ENCODE measurements at places on chromosomes 2 and 18. TPM values are rescaled to one million over a fixed set of nuclear protein-coding genes. Genes with fewer than 3 reads are reported as not detected.

- H3K4me3 ChIP-seq, result no peak overlapping the region
- no peak for DNase-seq
- no peaks in the 10 kb centered on the region for H3K27me3 ChIP-seq
- no peaks in the 10 kb centered on the region for H3K36me3 ChIP-seq
Measured at GRCh38 chr2:235070063-235070706, 118.4 kb downstream of the SH3BP4 start.

DNA sequence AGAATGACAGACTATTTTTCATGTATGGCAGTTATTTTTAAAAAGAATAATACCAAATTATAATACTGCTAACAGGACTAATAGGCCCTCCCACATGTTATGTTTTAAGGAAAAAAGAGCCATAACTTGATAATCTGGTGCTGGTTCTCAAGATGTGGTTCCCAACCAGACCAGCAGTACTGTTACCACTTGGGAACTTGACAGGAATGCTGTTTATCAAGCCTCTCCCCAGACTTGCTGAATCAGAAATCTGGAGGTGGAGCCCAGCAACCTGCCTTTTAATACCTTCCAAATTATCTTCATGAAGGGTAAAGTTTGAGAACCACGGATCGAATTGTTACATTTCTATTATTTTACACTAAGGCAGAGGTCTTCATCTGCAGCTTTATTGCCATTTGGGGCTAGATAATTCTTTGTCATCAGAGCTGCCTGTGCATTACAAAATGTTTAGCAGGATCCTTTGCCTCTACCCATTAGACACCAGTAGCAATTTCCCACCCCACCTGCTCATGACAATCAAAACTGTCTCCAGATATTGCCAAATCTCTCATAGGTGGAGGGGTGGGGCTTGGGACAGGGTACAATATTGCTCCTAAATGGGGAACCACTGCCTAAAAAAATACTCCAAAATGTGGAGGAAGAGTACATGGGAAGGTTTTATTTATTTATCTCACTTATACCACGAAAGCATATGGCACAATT, 629.6 kb downstream of the ARHGAP15 start:
- no peaks in the 10 kb centered on the region for H3K27me3 ChIP-seq
- no peaks in the 10 kb centered on the region for H3K36me3 ChIP-seq
- no peak overlapping the region for H3K4me3 ChIP-seq
- no peaks in the 10 kb centered on the region for H3K4me1 ChIP-seq
- DNase-seq, result no peak

GRCh38 chr2:190382851-190383250, 25.3 kb upstream of the MFSD6 start:
- H3K27me3 ChIP-seq, result no peaks in the 10 kb centered on the region
- no peak overlapping the region for H3K27ac ChIP-seq
- H3K36me3 ChIP-seq, result no peaks in the 10 kb centered on the region
- H3K4me3 ChIP-seq, result no peak overlapping the region
- no peak for DNase-seq

GRCh38 chr18:58310517-58310916, 266.5 kb downstream of the NEDD4L start:
- no peaks in the 10 kb centered on the region for H3K27me3 ChIP-seq
- peaks cover 2% of the 10 kb centered on the region for H3K4me1 ChIP-seq
- no peak overlapping the region for H3K27ac ChIP-seq
- H3K4me3 ChIP-seq, result no peak overlapping the region
- no peak for DNase-seq

- no peak overlapping the region for H3K4me3 ChIP-seq
- H3K27me3 ChIP-seq, result no peaks in the 10 kb centered on the region
- no peak overlapping the region for H3K27ac ChIP-seq
- no peak for DNase-seq
- no peaks in the 10 kb centered on the region for H3K36me3 ChIP-seq
- H3K4me1 ChIP-seq, result peaks cover 8% of the 10 kb centered on the region
Measured at GRCh38 chr2:138239902-138240491, 261.6 kb upstream of the SPOPL start.

DNA sequence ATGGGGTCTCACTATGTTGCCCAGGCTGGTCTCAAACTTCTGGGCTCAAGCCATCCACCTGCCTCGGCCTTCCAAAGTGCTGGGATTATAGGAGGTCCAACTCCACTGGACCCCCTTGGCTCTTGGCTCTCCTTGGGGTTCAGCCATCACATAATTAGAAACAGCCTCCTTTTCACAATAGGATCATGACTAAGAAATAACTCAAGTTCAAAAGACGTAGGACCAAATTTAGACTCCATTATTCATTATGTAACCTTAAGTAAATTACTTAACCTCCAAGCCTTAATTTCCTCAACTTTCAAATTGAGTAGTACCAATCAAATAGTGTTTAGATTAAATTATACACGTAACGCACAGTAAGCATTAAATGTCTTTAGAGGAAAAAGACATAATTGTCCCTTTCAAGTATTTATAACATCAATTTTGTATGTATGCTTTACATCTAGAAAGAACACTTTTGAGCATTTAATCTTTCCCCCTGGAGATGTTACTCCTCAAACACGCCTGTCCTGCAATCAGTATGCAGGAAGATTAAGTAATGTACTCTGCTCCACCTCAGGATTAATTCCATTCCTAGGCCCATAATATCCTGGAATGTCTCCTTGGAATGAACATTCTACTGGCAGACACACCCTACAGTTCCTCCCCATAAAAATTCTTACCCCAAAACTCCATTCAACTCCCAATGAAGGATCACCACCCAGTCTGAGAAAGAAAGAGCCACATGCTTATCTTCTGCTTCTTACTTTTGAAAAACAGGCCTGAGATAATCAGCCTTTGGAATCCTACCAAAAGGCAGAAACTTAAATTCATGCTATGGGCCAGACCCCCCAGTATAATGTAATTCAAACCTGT, 49.1 kb downstream of the COBLL1 start:
- H3K27me3 ChIP-seq, result no peaks in the 10 kb centered on the region
- no peak overlapping the region for H3K27ac ChIP-seq
- DNase-seq, result no peak
- H3K4me3 ChIP-seq, result no peak overlapping the region
- no peaks in the 10 kb centered on the region for H3K36me3 ChIP-seq

GRCh38 chr18:7946734-7947377, 379.7 kb downstream of the PTPRM start:
- H3K27me3 ChIP-seq, result no peaks in the 10 kb centered on the region
- no peaks in the 10 kb centered on the region for H3K36me3 ChIP-seq
- peaks cover 2% of the 10 kb centered on the region for H3K4me1 ChIP-seq
- peak overlapping the region; percentile 3 for H3K4me3 ChIP-seq
- H3K27ac ChIP-seq, result peak overlapping the region; percentile 36
- peak; percentile 46 for DNase-seq

GRCh38 chr18:62485684-62486083, 37.1 kb upstream of the ZCCHC2 start:
- DNase-seq, result no peak
- no peaks in the 10 kb centered on the region for H3K27me3 ChIP-seq
- no peaks in the 10 kb centered on the region for H3K4me1 ChIP-seq
- no peak overlapping the region for H3K27ac ChIP-seq

- no peak overlapping the region for H3K4me3 ChIP-seq
- no peaks in the 10 kb centered on the region for H3K4me1 ChIP-seq
- H3K36me3 ChIP-seq, result no peaks in the 10 kb centered on the region
- no peaks in the 10 kb centered on the region for H3K27me3 ChIP-seq
- H3K27ac ChIP-seq, result no peak overlapping the region
Measured at GRCh38 chr2:41400088-41400665, 647.6 kb upstream of the PKDCC start.

DNA sequence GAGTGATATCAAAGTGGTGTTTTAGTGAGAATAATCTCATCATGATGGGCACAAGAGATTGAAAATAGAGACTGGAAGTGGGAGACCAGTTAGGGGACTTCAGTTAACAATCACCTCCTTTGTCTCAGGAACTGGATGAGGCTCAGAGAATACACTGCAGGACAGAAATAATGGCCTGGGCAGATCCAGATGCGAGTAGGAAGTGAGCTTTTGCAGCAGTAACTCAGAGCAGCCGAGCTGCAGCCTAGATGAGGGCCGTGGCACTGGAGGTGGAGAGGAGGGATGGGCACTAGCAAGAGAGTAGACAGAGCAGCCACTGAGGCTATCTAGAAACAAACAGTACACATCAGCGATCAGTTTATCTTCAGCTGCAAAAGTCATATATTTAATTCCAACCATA, 48.6 kb downstream of the CYB5A start:
- H3K36me3 ChIP-seq, result no peaks in the 10 kb centered on the region
- no peak for DNase-seq
- H3K4me1 ChIP-seq, result peaks cover 14% of the 10 kb centered on the region
- no peak overlapping the region for H3K27ac ChIP-seq

DNA sequence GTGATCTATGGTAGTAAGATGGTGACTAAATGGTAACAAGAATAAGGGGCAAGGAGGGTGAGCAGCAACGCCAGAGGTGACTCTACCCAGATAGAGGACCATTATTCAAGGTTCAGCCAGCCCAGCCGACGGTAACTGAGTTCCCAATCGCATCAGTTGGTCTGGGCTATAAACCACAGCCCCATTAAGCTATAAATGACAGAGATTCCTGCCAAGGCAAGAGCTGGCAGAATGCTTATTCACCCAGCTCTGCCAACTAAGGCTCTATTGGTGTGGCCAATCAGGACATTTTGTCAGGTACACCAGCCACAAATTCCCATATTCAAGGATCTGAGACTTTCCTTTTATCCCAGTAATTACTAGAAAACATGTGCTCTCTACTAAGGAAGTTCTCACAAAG, 3.6 kb downstream of the CHN1 start:
- DNase-seq, result no peak
- H3K4me1 ChIP-seq, result peaks cover 3% of the 10 kb centered on the region
- no peak overlapping the region for H3K27ac ChIP-seq
- no peaks in the 10 kb centered on the region for H3K36me3 ChIP-seq
- no peaks in the 10 kb centered on the region for H3K27me3 ChIP-seq
- H3K4me3 ChIP-seq, result no peak overlapping the region

DNA sequence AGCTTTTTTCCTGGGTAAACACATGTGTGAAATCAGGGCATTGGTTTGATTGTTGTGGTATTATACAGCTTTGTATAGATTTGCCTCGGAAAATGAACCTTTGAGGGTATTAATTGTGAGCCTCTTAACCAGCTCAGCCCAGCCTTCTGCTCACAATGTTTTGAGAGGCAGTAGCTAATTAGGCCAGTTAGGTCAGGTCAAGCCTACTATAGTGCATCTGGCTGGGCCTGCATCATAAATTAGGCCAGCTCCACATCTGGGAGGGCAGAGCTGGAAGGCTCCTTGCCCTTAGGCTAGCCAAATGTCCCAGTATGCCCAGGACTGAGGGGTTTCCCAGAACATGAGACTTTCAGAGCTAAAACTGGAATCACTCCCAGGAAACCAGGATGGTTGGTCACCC, 43.0 kb downstream of the LRATD1 start:
- H3K4me3 ChIP-seq, result no peak overlapping the region
- H3K4me1 ChIP-seq, result no peaks in the 10 kb centered on the region
- H3K36me3 ChIP-seq, result no peaks in the 10 kb centered on the region
- no peak overlapping the region for H3K27ac ChIP-seq
- no peaks in the 10 kb centered on the region for H3K27me3 ChIP-seq

- DNase-seq, result no peak
- H3K4me1 ChIP-seq, result no peaks in the 10 kb centered on the region
- no peaks in the 10 kb centered on the region for H3K27me3 ChIP-seq
- no peak overlapping the region for H3K27ac ChIP-seq
Measured at GRCh38 chr2:196337208-196337953, 166.0 kb upstream of the STK17B start.

- H3K27ac ChIP-seq, result no peak overlapping the region
- DNase-seq, result no peak
- no peaks in the 10 kb centered on the region for H3K36me3 ChIP-seq
- H3K4me1 ChIP-seq, result no peaks in the 10 kb centered on the region
Measured at GRCh38 chr18:45871431-45872084, 46.1 kb downstream of the SIGLEC15 start.

- H3K36me3 ChIP-seq, result no peaks in the 10 kb centered on the region
- H3K4me1 ChIP-seq, result peaks cover 7% of the 10 kb centered on the region
- no peaks in the 10 kb centered on the region for H3K27me3 ChIP-seq
- H3K27ac ChIP-seq, result no peak overlapping the region
- DNase-seq, result no peak
Measured at GRCh38 chr2:105597806-105598803, 146.6 kb upstream of the NCK2 start.

DNA sequence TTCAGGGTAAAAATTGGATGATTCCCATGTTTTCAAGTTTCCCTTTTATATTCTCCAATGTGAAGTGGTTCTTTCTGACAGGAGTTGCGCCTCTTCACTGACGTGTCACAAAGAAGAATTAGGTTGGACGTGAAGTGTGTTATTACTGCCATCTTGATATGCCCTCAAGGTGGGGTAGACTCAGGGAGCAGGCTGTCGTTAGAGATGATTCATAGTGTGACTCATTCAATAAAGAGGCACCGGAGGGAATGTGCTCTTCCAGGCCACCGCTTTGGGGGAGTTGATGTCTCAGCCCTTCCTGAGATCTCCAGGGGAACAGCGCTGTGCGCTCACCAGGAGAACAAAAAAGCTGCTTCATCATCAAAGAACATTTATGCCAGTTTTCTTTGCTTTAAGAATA, 3.6 kb upstream of the DGKD start:
- no peak overlapping the region for H3K27ac ChIP-seq
- DNase-seq, result no peak
- no peaks in the 10 kb centered on the region for H3K36me3 ChIP-seq
- H3K4me1 ChIP-seq, result peaks cover 7% of the 10 kb centered on the region
- no peak overlapping the region for H3K4me3 ChIP-seq
- H3K27me3 ChIP-seq, result no peaks in the 10 kb centered on the region

DNA sequence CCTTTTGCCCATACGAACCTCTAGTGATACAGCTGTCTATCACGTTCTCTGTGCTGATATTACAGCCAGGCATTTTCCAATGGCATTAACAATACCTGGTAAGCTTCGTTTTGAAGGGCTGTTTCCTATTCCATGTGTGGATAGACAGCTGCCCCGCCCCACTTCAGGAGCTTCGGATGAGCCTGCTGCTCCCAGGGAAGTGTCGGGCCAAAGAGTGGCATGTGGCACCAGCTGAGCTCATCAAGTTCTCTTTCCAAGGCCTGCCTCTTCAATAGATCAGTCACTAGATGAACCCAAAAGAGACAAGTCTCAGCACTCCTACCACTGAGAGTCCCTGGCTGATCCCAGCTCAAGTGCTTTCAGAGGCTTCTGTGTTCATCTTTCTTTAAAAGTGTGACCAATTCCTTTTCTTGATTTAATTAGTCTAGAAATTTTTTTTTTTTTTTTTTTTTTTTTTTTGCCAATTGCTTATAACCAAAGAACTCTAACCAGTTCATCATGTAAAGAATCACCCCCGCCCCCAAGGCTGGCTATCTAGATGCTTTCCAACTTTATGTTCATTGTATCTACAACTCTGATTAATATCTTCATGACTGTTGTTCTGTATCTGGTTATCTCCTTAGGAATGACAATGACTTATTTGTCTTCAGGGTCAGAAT, 46.6 kb downstream of the HDAC4 start:
- no peak overlapping the region for H3K27ac ChIP-seq
- H3K4me1 ChIP-seq, result no peaks in the 10 kb centered on the region
- DNase-seq, result no peak
- H3K36me3 ChIP-seq, result no peaks in the 10 kb centered on the region
- H3K27me3 ChIP-seq, result no peaks in the 10 kb centered on the region

- H3K27ac ChIP-seq, result no peak overlapping the region
- H3K27me3 ChIP-seq, result peaks cover 4% of the 10 kb centered on the region
- no peak overlapping the region for H3K4me3 ChIP-seq
- H3K4me1 ChIP-seq, result peaks cover 4% of the 10 kb centered on the region
Measured at GRCh38 chr2:119156891-119157773, 1.4 kb downstream of the C1QL2 start.

The FAM228A gene
- polyA plus RNA-seq, result 2.0 TPM

The POTEC gene
- polyA plus RNA-seq, result not detected

The HOXD11 gene
- polyA plus RNA-seq, result 0.48 TPM

The AOX1 gene
- polyA plus RNA-seq, result 105 TPM

Measured in ovary (tissue), 10 donors.